ENCODE measurements at places on chromosomes 7 and 10.

DNA sequence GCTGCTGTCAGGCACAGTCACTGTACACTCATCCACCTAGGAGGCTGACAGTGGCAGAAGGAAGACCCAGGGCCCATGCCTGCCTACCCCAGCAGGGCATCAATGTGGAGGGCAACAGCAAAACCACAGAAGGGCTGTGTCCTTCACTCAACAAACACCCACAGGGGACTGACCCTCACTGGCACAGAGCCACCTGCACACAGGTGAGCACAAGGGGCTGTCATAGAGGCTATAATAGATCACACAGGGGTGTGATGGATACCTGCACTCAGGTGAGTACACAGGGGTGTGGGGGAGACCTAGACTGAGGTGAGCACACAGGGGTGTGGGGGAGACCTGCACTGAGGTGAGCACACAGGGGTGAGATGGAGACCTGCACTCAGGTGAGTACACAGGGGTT, 132.8 kb upstream of the TCERG1L start:
- no peak for DNase-seq

GRCh38 chr10:14016011-14016536, 314.6 kb downstream of the FRMD4A start:
- DNase-seq = no peak

DNA sequence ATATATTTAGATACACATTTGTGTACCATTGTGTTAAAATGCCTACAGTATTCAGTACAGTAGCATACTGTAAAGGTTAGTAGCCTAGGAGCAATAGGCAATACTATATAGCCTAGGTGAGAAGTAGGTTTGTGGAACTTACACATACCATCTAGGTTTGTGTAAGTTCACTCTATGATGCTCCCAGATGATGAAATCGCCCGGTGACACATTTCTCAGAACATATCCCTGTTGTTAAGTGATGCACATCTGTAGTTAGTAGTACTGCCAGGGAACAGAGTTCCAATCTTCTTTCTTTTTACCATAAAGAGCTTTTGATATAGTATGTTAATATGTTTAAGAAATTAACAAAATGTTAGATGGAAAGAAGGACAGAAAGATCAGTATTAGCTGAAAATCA, 138.2 kb downstream of the SNX13 start:
- DNase-seq = no peak

DNA sequence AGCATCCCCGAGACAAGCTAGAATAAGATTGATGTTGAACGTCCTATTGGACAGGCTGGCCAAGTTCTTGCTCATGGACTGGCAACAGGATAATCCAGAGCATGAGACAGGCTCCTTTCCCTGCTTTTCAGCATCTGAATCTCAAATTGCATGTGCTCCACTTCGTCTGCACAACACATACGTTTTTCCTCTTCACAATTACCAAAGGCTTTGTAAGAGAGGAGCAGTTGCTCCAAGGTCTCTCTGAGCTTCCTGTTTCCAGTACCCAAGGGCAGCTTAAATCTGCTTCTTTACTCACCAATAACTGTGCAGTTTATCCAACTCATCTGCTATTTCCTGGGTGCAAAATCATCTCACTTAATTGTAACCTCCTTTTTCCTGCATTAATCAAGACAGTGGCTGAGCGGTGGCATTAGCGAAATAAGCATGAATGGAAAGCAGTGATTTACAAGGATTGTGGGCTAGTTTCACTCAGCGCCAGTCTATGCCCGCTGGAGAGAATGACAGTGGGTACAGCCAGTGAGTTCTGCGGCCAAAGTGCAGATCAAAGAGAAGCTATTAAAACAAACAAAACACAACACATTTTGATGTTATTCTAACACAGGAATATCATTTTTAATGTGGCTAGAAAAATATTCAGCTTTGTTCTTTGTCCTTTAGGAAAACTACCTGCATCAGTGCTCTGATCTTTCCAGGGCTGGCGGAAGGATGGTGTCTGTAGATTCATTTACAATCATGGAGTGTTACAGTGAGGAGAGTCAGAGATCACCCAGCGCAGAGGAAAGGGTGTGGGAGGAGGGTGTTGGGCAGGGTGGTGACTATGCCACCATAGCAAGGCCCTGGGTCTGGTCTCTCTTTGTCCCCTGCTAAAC, 79.8 kb downstream of the CHN2 start:
- DNase-seq = no peak

- DNase-seq = no peak
These were observed 240.1 kb downstream of the SFMBT2 start for GRCh38 chr10:7170626-7171322.

- DNase-seq = no peak
These were observed 68.9 kb downstream of the EBLN1 start for GRCh38 chr10:22148961-22149360.

DNA sequence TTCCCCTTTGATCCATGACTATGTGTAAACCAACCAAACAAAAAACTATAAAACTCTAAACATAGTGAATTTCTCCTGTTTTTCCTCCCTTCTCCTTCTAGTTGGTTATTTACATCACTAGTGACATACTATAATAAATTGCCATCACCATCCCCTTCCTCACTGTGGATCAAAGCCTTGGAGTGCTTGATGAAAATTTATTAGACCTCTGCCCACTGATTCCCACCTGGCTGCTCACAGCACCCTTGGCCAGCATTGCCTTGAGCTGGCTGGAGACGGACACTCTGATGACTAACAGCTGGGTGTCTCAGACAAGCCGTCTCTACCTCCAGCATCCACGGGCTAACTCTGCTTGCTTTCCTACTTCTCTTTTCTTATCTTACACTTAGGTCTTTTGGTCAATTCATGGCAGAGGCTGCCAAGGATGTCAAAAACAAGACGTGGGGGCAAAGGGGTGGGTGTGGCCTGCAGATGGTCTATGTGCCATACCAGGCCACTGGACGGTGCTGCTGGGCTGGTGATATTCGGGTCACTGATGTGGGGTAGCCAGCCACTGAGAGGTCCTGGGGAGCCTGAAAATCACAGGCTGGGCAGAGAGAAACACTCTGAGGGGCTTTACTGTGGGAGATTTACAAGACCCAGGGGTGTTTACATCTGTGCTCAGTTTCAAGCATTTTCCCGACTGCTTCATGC, 207.8 kb downstream of the TAX1BP1 start:
- no peak for DNase-seq

DNA sequence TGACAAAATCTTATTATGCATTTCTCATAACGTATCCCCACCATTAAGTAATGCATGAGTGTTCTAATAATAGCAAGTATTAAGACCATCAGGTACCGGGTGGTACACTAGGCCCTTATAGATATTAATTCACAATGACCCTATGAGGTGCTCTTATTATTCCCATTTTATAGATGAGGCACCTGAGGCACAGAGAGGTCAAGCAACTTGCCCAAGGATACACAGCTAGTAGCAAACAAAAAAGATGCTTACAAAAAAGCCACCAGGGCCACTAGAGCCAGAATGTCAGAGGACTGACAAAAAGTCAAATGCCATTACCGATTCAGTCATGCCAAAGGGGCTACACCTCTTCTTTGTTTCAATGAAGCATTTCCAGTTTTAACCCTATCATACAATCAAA, 5.9 kb downstream of the RSU1 start:
- no peak for DNase-seq

- DNase-seq = no peak
These were observed 828.8 kb upstream of the MBL2 start for GRCh38 chr10:53601260-53601875.

- no peak for DNase-seq
These were observed 67.8 kb downstream of the GRB10 start for GRCh38 chr7:50714857-50715256.

GRCh38 chr10:62056219-62056618, 154.7 kb downstream of the ARID5B start:
- no peak for DNase-seq

DNA sequence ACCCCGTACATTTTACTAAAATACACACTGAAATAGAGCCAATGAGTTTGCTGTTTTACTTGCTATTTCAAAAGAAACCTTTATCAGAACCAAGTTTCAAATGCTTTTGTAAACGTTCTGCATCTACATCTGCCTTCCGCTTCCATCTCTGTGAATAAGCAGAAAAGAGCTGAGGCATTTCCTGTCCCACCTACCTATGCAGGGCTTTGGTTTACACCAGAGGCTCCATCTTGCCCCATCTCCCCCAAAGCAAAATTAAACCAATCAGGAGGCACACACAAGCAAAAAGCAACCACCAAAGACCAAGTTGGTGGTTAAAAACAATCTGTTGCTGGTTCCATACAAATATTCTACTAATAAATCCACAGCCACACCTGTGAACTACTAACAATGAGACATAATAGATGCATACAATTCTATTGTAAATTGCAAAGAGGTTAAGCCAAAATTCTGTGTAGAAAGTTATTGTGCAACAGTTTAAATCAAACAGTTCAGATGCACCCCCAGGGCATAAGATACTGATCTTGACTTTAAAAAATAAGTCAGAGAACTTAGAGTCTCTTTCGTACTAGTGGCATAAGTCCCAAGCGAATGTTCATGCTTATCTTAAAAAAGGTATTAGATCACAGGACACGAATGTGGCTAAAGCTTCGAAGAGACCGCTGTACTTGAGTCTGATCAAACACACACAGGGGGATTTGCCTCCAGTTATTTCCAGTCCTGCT, 83.9 kb downstream of the FGFR2 start:
- DNase-seq = no peak

GRCh38 chr7:54037873-54038272, 504.3 kb upstream of the VSTM2A start:
- DNase-seq = no peak

DNA sequence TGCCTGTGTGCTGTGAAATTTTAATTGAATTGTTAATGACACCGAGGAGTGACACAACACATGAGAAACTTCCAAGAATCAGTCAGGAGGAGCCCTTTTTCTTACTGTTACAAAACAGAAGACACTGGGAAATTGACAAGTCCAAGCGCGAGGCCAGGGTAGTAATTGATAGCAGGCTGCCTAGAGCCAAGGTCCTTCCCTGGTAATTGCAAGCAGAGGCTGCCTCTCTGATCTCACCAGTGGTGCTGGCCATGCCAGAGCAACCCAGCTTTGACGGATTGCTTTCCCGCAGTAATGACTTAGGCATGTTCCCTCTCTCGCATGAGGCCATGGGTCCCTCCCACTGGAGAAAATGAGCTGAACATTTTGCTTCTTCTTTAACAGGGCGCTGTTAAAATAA, 111.5 kb downstream of the LRMDA start:
- no peak for DNase-seq

- no peak for DNase-seq
These were observed 146.5 kb downstream of the PHF14 start for GRCh38 chr7:11120068-11120664.

- no peak for DNase-seq
These were observed 808.5 kb upstream of the CELF2 start for GRCh38 chr10:10209167-10209566.

GRCh38 chr10:73876157-73876556, 1.8 kb upstream of the CAMK2G start:
- DNase-seq = no peak

DNA sequence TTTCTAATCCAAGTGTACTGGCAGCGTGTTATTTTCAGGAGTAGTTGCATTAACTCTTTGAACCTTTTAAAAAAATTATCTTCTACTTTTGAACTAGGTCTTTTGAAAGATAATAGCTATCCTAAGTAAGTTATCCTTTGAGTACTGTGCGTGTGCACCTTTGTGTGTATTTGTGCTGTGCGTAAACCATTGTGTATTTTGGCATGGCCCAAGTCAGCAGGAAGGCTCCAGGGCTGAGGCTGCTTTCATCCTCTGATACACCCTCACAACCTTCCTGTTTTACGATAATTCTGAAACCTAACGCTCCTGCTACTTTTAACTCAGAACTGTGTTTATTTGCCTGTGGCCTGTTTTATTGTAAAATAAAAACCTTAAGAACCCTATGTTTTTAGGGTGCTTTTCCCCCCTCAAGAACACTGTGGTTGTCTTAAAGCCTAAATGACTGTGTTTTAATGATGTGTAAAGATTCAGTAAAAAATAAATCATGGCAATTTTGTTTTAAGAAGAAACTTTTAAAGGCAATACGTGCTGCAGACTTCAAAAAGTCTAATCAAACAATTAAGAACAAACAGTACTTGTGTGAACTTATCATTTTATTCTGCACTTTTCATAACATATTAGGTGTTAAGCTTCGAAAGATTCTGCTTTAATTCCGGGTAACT, 57.5 kb downstream of the HDAC9 start:
- no peak for DNase-seq

- no peak for DNase-seq
These were observed 672.3 kb downstream of the TNS3 start for GRCh38 chr7:46909601-46910051.
